Activated CD8-positive, alpha-beta memory T cell treated with anti-CD3 and anti-CD28 coated beads, Interleukin-2, amount 50 U/mL, for 4 hours (primary cell): ENCODE measurements at places on chromosomes 11 and 22.
A peak's percentile ranks its signal among the peaks of the same experiment; 100 is the strongest.

DNA sequence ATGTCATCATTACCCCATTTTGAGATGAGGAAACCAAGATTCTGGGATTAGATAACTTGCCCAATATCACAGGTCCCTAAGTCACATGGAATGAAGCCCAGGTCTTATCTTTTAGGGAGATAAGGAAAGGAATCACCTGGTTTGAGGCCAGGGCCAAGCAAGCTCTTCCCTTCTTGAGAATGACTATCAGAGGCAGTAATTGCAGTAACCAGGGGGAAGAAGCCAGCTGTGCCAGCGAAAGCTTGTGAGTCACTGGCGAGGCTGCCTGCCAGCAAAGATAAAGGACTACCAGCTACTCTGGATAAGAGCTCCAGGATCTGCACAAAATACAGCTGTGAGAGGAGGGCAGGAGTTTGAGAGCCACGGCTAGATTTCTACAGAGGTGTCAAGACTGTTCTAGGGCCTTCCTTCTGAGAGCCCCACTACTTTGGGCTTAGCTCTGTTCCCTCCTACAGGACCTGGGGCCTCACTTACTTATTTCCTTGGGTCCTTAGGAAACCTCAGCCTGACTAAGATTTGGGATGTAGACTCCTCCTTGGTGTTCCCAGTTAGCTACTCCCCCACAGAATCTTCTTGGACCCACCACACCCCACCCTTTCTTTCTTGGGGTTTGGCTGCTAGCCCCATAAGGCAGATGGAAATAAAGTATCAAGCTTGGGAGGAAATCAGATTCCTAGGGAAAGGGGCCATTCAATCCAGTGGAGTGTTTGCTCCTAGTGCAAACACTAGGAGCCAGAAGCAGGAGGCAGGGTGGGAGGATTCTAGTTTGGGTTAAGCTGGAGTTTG is 9.7 kb upstream of the CCKBR start:
- DNase-seq: no peak

DNA sequence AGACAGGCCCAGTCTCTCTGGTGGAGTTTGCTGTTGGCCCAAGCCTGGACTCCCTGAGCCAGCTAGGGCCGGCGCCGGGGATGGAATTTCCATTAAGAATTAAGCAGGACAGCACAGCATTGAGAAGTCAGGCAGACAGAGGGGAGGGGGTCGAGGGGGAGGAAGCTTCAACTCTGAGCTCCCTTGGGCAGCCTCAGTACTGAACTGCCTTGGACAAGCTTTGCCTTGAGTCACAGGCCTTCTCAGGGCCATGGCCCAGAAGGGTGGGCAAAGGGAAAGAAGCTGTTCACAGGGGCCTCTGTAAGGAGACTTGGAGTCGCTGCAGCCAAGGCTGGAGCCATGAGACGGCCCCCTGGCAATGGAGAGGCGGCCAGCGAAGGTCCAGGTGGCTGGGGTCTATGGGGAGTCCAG is 2.6 kb upstream of the INSC start:
- DNase-seq: no peak

DNA sequence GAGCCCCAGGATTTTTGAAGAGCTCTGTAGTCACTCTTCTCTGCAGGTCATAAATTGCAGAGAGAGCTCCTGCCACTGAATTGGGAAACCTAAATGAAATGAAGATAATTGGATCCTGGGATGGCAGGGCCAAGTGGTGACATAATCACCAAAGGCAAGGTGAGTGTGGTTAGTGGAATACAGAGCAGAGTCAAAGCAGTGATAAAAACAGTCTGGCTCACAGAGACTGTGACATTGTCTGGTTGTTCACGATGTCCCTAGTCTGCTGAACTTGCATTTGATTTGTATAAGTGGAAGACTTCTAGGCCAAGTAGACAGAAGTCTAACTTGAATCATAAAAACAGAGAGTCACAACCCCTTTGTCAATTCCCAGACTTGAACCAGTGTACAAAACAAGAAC is 26.8 kb upstream of the SPATA19 start:
- no peak for DNase-seq

- no peak for DNase-seq
Observed at GRCh38 chr11:115104851-115105453, 399.3 kb downstream of the CADM1 start.

GRCh38 chr11:60700689-60701468 is 1.5 kb downstream of the MS4A8 start:
- DNase-seq: no peak

GRCh38 chr11:111438168-111438567 is 59.1 kb upstream of the POU2AF1 start:
- DNase-seq: no peak

GRCh38 chr11:107924306-107924705 is 3.9 kb upstream of the RAB39A start:
- no peak for DNase-seq

DNA sequence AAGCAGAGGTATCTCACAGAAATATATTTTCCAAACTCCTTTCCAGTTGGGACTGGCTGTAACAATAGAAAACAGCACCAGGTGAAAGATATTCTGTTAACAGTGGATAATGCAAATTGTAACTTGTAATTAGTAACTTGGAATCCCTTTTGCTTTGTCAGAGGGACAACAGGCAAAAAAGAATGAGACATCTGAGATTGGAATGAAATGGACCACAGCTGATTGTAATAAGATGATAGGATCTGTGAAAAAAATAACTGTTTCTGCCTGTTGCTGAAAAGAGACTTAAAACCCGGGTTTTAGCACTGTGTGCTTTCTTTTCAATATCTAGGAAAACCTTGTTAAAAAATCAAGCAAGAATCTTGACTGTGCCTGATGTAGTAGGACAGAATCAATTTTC is 655.7 kb downstream of the METTL15 start:
- DNase-seq: no peak

DNA sequence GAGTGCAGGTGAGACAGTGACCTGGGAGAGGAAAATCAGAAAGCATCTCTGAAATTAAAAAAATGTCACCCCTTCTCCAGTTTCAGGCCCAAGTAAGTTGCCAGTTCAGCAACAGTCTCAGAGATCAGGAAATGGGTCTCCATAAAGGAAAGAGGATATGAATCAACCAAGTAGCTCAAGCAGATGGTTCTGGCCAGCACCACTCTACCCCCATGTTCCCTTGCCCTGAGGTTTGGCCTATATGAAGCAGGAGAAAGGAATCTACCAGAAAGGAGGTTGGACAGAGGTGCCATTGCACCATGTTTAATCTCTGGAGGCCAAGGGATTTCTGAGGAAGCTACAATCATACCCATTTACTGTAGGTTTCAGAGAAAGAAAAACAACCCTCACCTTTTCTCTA is 7.7 kb downstream of the FZD4 start:
- no peak for DNase-seq

DNA sequence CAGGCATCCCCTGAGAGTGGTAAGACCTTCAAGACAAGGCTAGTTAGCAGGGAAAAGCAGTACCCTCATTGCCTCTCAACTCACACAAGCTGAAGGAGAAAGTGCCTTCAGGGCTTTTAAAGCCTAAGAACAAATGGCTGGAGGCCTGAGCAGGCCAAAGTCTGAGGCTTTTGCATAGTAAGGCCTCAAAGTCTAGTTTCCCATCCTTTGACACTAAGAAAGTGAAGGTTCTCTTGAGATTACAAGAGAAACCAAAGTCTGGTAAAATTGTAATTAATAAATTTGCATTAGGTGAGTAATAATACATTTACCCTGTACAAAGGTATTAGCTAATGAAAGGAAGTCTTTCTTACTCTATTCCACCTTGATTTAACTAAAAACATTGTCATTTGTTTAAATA is 47.0 kb upstream of the CCDC89 start:
- no peak for DNase-seq

DNA sequence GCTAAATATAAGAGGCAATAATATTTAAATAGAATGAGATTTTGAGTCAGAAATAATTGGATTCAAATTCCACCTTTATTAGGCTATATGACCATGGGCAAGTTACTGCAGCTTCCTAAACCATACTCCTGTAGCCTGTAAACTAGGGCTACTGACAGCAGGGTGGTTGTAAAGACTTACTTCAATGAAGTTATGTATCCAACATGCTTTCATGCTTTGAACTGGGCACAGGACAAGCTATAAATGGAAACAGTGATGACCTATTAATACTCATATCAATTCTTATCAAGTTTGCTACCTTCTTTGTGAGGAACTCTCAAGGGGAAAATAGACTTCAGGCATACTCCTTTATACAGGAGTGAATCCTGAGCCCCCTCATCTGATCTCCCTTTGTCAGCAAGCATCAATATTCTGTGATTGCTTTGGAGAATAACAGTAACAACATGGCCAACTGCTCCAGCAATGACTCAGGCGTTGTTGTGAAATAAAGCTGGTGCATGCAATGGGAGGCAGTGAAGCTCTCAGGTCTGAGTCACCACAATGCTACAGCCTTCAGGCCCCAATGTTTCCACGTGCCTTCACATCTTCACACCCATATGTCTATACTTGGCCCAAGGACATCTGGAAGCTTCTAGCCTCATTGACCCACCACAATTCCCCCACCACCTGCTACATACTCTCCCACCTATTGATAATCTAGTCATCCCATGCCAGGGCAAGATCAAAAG is 102.5 kb downstream of the KCNA4 start:
- DNase-seq: no peak

DNA sequence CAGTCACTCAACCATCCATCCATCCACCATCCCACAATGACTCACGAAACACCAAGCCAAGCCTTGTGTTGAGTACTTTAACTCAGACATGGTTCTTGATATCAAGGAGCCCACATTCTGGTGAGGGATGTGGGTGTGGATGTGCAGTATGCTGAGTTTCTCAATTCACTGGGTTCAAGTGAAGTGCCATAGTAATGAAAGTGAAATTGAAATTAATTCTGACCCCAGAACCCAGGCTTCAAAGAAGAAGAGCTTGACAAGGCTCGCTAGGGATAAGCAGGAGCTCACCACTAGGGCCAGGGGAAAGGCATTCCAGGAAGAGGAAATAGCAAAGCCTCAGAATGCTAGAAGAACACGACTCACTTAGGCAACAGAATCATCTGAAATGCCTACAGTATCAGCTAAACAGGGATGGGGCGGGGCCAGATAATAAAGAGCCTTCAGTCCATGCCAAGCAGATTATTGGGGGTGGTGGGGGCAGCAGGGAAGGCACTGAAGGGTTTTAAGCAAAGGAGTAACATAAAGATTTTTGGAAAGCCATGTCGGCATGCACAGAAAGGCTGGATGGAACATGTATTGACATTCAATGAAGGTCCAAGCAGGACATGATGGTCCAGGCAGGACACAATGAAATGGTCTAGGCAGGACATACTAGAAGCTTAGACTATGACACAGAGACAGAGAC is 37.2 kb downstream of the RTL6 start:
- DNase-seq: no peak

- DNase-seq: peak; percentile 47
Observed at GRCh38 chr11:35148163-35148837, 9.3 kb downstream of the CD44 start.
